Transverse colon (tissue), 4 donors: ENCODE measurements at places on chromosomes 3 and 15. TPM values are rescaled to one million over a fixed set of nuclear protein-coding genes. Genes with fewer than 3 reads are reported as not detected.

Gene RETNLB
- total RNA-seq = not detected

Gene MYZAP
- 8.2 TPM for total RNA-seq

Gene C3orf20
- total RNA-seq = not detected

Gene CHMP2B
- total RNA-seq = 53.5 TPM

Gene CHRM5
- not detected for total RNA-seq

Gene ITIH1
- not detected for total RNA-seq

Gene ALCAM
- total RNA-seq = 16.7 TPM

Gene ADAMTS17
- 7.5 TPM for total RNA-seq

Gene MRAS
- total RNA-seq = 9.6 TPM
